ENCODE measurements at places on chromosomes 7 and 10.
A peak's percentile ranks its signal among the peaks of the same experiment; 100 is the strongest.

- DNase-seq = no peak
Measured at GRCh38 chr10:102859911-102860310, 5.9 kb downstream of the BORCS7 start.

DNA sequence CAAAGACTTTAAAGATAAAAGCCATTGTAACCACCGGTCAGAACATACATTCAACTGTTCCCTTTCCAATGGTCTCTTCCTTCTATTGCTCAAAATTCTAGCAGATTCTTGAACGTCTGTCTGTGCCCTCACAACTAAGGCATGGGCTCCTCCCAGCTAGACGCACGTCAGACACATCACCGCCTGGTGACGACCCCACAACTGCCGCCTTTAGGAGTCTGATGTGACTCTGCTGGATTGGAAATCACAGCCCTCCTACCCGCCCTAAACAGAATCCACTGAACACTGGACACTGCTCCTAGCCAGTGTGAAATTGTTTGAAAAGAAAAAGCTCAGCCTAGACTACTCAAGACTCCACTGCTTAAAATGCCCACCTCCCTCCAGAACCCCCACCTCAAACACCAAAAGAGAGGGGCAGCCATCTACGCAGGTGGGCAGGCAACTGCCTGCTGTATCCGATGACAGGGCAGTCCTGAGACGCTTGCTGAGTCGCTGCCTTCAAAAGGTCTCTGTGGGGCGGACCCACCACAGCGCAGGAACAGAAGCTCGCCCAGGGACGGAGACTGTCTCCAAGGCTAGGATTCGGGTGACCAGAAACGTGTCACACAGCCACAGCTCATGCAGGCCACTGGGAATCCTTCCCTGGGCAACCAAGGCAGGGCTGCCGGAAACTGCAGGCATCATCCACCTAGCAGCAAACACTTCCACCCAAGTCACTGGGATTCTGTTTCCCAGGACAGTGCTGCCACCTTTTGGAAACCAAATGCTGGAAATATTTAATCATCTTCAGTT, 34.7 kb downstream of the GSDME start:
- DNase-seq = no peak

DNA sequence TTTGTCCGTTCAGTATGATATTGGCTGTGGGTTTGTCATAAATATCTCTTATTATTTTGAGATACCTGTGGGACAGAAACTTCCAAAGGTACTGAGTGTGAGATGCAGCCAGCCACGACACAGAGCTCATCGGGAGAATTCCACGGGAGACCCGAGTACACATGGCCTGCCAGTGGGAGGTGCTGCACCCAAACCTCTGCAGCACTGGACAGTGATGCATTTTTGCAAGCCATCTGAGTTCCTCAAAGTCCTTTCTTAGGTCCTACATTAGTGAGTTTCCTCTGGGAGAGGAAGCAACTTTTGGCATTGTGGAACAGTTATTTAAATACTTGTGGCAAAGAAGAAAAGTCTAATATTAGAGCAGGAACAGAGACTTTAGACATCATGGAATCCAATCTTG, 77.5 kb downstream of the ARID5B start:
- DNase-seq = no peak

GRCh38 chr7:2641406-2642393, 9.9 kb downstream of the TTYH3 start:
- peak; percentile 90 for DNase-seq

DNA sequence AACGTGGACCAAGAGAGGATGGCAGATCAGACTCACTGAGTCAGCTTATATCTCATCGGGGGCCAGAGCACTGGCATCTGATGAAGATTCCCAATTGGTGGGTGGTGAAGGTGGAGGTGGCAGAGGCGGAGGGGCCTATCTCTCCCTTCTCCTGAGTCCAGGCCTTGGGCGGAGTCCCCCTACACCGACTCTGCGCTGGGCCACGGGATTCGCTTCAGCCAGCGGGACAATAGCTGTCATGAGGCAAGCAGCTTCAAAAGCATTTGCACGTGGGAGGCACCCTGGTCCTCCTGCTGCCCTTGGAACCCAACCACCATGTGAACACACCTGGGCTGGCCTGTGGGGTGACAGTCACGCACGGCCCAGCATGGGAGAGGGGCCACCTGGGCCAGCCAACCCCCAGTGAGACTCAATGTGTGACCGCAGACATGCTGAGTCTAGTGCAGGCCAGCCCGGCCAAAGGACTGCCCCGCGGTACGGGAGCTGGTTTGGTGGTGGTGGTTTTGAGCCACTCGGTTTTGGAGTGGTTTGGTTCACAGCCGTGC, 466.8 kb upstream of the FOXK1 start:
- DNase-seq = no peak

GRCh38 chr7:127873151-127873550, 158.1 kb downstream of the LRRC4 start:
- DNase-seq = no peak

DNA sequence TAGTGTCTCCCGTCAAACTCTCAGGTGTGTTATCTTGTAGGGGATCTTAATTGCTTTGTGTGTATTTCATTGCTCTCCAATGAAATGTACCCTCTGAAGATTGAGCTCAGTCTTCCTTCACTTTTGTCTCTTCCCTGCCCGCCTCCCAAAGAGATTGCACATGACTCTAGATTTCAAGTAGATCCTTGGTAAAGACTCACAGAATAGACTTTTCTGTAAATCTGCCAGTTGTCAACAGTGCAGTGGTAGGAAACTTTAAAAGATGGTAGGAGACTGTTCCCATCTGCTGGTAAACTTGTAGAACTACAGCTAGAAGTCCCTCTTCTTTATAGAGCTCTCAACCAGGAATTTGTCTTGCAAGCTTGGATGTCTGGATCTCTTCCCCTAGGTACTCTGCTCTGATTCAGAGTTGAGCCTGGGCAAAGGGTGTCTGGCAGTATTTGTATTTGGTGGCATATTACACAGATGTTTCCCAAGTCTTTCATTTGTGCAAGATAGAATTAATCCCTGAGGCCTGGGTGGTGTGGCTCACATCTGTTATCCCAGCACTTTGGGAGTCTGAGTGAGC, 9.6 kb downstream of the CCL26 start:
- DNase-seq = peak; percentile 46

GRCh38 chr7:18903695-18904094, 213.7 kb downstream of the TWIST1 start:
- no peak for DNase-seq

- no peak for DNase-seq
Measured at GRCh38 chr7:28575241-28575643, 162.9 kb downstream of the CREB5 start.

GRCh38 chr7:69613846-69614245, 15.6 kb downstream of the AUTS2 start:
- no peak for DNase-seq

- DNase-seq = no peak
Measured at GRCh38 chr10:121580276-121581116, 17.7 kb downstream of the FGFR2 start.

DNA sequence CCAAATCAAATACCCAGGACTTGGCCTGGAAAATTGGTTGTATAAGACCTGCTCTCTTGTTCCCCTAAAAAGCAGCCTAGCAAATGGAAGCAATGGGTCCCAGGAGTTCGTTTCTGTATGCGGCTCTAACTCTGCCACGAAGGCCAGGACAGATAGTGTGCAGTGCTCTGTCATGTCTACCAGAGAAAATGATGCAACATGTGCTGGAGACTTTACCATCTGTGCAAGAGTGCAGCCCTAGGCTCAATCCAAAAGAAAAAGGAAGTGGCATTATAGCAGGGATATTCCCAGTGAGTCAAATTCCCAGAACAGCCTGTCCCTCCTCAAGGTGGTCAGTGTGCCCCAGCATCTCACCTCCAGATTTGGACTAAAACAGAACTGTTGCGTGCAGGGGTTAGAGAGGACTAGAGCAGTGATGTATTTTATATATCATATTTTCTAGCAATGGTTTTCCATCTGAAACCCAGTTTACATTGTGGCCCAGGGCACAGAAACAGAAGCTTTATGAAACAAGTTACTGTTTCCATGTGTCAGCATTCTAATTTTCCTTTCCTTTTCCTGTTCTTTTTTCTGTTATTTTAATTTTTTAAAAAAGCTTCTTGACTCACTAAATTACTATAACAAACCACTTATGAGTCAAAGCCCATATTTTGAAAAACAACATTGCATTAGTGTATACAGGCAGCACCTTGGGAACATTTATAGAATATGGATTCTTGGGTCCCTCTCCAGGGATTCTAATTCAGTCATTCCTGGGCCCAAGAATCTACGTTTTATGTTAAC, 311.2 kb downstream of the RNLS start:
- DNase-seq = no peak

DNA sequence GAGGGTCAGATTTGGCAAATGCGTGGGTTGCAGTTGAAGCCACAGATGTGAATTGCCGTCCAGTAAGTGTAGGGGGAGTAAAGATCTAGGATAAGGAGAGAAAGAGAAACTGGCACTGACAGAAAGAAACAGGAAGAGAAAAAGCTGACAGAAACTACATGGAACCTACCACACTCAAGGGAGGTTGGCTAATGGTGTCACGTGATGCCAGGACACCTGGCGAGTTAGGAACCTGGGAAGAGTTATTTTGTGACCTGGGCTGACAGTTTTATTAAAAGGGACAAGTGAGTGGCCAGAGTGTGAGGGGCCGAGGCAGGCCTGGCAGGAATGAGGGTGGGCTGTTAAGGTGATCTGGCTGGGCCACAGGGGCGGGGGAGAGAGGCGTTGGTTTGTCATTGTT, 188.7 kb downstream of the ADARB2 start:
- DNase-seq = no peak

DNA sequence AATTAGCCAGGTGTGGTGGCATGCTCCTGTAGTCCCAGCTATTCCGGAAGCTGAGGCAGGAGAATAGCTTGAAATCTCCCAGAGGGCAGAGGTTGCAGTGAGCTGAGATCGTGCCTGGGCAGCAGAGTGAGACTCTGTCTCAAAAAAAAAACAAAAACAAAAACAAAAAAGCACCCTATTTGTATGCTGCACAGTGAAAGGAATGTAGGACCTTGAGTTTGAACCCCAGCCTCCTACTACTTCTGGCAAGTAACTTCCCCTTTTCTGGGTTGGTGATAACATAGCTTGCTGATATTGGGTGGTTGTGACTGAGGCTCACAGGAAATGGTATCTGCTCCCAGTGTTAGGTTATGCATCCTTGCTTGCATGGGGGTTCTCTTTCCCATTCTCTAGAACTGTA, 205.3 kb downstream of the BUB3 start:
- DNase-seq = no peak

GRCh38 chr10:62959553-62959952, 143.4 kb upstream of the EGR2 start:
- no peak for DNase-seq

- no peak for DNase-seq
Measured at GRCh38 chr10:59781511-59781910, 28.3 kb upstream of the MRLN start.

- DNase-seq = no peak
Measured at GRCh38 chr10:47079204-47079580, 168.0 kb downstream of the PTPN20 start.

- no peak for DNase-seq
Measured at GRCh38 chr10:65350611-65351010, 1575.2 kb upstream of the LRRTM3 start.

DNA sequence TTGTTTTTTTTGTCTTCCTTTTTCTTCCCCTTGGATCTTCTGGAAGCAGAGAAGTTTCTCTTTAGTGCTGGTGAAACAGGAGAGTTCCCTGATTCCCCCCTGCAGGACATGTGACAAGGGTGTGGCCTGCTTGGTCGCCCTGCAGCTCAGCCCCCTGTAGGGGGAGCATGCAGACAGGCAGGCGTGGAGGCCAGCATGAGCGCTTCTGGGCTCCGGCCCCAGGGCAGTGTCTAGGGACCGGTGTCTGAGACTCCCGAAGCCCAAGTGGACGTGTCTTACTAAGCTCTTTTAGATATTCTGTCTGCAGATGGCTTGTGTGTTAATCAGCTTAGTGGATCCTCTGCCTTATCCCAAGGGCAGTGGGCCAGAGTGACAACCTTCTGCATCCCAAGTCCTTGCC, 26.1 kb downstream of the PRSS58 start:
- DNase-seq = no peak

- peak; percentile 54 for DNase-seq
Measured at GRCh38 chr10:7956508-7956907, 98.0 kb upstream of the GATA3 start.

DNA sequence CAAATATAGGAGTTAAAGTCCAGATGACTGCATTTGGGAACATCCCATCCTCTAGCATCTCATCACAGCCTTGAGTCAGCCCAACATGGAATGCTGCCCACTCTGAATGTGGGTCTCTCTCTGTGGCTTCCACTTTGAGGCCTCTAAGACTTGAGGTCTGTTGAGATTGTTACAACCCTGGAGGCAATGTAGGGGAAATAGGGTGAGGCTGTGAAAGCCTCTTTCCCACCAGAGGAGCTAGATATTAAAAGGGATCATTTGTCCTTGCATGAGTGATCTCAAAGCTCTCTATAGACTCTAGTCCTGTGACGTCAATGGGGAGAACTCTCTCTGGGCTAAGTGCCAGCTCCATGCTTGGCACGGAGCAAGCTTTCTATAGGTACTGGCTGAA, 6.4 kb upstream of the GOLGA7B start:
- no peak for DNase-seq

GRCh38 chr7:93008833-93009232, 108.9 kb downstream of the SAMD9 start:
- no peak for DNase-seq

DNA sequence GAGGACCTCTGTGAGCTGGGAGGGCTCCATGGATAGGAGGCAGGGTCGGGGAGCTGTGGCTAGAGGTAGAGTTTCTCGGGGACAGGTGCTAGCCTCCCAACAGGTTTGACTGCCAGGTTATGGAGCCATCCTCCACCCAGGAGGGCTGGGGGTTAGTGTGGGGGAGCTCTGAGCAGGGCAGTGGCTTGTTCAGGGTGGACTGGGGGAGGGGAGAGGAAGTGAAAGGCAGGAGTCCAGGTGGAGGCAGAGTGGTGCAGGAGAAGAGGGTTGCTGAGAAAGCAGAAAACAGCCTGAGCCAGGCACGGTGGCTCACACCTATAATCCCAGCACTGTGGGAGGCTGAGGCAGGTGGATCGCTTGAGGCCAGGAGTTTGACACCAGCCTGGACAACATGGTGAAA, 40.5 kb upstream of the HSPB1 start:
- no peak for DNase-seq

DNA sequence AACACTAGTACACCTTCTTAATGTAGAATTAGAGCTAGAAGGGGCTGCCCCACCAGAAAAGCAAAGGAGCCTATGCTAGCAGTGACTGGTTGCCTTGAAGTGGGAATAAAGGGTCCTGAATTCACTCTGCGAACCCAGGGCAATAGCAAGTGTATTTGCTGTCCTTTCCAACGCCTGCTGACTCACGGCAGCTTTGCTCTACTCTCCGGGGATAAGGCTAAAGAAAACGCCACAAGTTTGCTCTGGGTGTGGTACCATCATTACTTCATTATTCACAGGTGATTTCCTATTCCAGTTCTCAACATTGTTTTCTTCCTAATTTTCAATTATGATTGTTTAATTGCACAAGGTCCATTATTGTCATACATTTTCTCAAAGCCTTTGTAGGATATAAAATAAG, 220.5 kb upstream of the AOAH start:
- no peak for DNase-seq
